ENCODE measurements at places on chromosomes 6 and 20.

- ATAC-seq, result no peak
Observed at GRCh38 chr6:16236009-16236501, 2.3 kb upstream of the GMPR start.

DNA sequence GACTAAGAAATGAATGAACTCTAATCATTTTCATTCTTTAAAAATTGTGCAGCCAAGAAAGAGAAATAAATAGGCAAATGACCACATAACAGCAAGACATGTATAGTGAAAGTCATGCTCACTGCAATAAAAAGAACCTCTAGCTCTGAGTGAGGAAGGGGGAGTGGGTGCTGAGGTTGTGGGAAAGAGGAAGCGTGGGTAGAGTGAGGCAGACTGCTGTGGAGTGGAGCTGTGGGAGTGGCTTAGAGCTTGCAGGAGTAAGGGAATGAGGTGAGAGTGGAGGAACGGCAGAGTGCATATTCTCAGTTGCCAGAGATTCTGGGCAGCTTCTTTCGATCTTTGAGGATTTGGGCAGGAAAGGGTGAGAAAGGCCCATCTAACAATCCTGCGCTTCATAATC is 10.4 kb downstream of the DEFB129 start:
- ATAC-seq, result peak; percentile 68

GRCh38 chr6:127290391-127291265 is 24.0 kb downstream of the RNF146 start:
- ATAC-seq, result no peak

GRCh38 chr6:157056275-157056674 is 267.0 kb downstream of the TMEM242 start:
- ATAC-seq, result no peak

DNA sequence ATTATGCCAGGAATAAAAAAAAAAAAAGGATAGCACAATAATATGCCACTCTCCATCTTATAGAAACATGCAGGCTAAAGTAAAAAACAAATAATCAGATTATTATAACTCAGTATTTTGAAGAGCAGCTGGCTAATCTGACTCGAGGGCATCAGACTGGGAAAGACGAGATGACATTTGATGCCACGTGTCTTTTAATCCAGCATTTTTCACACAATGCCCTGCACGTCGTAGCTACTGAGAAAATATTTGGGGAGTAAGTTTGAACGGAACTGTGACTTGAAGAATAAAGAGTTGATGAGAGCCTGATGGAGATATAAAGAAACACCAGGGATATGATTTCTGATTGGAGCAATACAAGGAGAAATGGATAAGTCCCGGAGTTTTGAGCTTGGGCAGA is 237.7 kb downstream of the ARID1B start:
- ATAC-seq, result no peak

DNA sequence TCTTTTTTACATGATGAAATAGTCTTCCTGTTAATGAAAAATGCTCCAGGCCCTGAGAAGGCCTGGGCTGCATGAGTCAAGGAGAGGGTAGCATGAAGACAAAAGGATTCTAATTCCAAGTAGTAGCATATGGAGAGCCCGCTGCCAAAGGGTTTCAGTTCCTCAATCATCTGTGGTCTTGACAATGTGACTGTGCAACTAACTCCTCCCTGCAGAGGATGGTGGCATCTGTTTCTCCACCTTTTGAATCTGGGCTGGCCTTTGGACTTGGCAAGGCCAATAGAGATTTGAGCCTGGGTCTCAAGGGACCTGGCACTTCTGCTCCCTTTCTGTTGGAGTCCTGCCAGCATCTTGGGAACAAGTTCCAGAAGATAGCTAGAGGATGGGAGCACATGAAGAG is 35.1 kb upstream of the ANKEF1 start:
- peak; percentile 67 for ATAC-seq
